SW 1271 (cell line): ENCODE measurements at places on chromosomes 2 and 18.

GRCh38 chr2:110679337-110679707, 1.5 kb upstream of the BUB1 start:
- no peak for DNase-seq

DNA sequence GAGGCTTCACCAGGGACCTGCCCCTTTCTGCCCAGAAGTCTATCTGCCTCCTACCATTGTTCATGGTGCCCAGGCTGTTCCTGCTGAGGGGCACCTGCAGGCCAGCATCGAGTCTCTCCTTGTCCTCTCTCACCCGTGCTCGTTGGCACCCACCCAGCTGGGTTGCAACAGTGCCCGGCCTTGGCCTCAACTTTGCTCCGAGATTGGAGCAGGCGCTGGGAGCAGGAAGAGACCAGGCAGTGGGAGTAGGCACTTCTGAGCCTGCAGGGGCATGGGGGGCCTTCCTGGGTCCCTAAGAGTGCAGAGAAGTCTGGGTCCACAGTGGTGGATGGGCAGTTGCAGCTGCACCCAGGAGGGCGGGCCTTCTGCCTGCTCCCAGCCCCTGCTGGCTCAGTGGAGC, 75.6 kb downstream of the NCOA1 start:
- DNase-seq, result no peak

DNA sequence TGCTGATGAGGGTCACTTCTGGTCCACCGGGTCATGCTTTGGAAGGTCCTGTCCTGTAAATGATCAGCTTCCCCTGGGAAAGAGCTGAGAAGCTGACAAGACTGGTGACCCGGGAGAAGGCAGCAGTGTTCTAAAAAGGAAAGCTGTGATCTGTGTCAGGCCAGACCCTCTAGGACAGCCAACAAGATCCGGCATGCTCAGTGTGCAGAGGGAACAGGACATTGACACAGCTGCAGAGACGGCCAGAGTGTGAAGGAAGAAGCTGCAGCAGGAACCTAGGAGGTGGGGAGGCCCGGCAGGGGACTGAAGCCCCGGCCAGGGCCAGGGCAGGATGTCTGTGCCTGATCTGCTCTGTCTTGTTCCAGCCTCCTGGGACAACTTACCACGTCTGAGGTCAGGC, 372.7 kb upstream of the ID2 start:
- DNase-seq, result no peak

DNA sequence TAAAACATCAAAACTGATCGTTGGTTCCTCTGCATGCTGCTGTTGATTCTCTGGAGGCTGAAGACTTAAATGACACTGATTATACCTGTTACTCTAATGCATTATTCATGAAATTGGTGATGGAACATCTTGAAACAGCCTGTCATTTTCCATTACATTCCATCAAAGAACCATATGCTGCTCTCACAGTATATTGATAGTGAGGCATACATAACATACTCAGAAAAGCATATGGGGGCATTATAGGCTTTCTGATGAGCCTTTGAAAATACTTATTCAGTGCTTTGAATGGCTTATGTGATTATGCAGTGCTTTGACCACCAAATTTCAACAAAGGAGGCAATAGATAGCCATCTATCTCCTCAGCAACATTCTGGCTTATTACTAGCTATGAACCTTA, 392.1 kb downstream of the CDH19 start:
- DNase-seq, result no peak
